ENCODE measurements at places on chromosomes 1 and 21. TPM values are rescaled to one million over a fixed set of nuclear protein-coding genes. Genes with fewer than 3 reads are reported as not detected.

The SELENBP1 gene
- 31.1 TPM for total RNA-seq

The BROX gene
- 67.6 TPM for total RNA-seq

The NFYC gene
- 32.5 TPM for total RNA-seq

The AQP10 gene
- not detected for total RNA-seq

The MRPS15 gene
- 63.1 TPM for total RNA-seq
